GM04503 (cell line): ENCODE measurements at places on chromosomes 3 and 15.

GRCh38 chr3:183375337-183375736, 53.1 kb downstream of the MCF2L2 start:
- no peak for DNase-seq

- no peak for DNase-seq
These were observed 53.1 kb downstream of the CACNA2D2 start for GRCh38 chr3:50450209-50450921.

DNA sequence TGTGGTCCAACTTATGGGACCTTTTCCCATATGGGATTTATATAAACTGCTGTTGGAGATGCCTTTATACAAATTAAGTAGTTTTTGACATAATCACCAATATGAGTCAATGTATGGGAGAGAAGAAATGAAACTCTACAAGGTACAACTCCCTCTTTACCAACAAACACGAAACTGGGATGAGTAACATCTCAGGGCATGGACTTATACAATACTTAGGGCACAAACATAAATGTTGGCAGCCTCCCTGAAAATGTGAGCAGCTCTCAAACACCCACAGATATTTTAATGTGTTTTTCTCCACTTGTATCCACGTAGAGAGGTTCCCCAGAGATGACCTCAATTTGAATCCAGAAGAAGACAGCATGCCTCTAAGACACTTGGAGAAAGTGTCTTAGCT, 161.6 kb downstream of the MAGI1 start:
- DNase-seq: no peak

DNA sequence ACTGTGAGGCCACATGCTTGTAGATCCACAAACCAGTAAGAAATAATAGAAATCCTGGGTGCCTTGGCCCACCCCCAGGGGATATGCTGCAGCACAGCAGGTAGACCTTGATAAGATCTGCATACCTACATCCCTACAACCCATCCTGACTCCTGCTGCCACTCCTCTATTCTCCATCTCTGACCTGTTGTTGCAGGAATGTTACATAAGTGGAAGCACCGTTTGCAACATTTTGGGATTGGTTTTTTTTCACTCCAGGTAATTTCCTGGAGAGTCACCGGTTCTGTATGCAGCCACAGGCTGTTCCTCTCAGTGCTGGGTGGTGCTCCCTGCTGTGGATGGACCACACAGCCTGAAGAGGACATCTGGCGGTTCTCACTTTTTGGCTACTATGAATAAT, 16.1 kb upstream of the CSPG5 start:
- DNase-seq: no peak

- no peak for DNase-seq
These were observed 53.8 kb downstream of the ATP8B4 start for GRCh38 chr15:50065279-50065678.

DNA sequence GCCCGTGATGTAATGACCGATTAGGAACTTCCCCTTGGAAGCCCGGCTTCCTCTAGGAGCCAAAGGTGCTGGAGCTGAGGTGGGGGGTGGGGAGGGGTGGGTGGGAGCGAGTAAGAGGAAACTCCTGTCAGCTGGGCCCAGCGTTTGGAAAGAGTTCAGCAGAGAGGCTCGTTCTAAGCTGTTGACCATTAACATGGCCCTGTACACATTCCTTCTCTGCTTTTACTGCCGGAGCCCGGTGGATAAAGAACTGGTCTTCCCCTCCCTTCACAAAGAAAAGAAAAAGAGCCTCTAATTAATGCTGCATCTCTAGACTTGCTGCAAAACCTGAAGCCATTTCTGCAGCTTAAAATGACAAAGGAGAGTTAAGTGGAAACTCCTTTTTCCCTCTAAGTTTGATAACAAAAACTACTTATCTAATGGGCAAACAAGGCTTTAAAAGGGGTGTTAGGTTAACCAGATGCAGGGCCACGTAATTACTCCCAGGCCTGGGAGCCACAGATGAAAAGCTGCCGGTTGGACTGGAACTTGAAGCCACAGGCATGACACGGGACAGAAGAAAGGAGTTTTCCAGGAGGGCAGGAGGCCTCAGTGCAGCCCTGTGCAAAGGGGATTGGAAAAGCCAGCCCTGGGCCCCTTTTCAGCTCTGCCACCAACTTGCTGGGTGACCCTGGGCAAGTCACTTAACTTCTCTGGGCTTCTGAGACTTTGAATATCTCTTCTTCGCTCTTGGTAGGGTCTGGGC, 71.3 kb downstream of the SMAD6 start:
- DNase-seq: no peak

DNA sequence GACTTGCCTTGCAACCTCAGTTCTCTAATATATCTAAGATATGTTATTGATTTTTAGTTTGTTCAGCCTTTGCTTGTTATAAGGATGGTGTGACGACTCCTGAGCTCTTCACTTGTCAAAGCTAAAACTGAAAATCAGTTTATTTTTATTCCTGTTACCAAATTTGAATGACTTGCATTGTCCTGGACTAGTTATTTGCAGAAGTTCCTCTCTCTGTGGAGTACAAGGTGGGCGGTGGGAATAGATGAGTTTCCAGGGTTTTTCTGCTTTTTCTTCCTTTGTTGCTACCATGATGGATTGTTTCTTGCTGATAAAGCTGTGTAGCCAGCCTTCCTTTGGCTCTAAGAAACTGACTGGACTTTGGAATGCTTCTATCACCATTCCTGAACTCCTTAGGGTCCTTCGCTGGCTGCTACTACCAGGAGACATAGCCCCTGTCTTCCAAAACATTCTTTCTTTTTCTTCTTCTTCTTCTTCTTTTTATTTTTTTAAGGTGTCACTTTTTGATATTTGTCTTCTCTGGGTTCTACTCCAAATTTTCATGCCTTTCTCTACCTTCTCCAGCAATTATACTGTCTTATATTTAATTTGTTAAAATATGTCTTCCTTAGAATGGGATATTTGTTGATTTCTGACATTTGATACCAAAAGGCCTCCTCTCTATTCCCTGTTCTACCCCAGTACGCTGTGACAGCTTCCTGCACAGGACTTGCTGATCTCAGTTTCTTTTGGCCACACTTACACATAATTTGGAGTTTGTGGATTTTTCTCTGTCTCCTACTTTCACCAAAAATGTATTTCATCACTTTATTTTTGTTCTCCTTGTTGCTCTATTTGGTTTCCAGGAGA, 145.1 kb upstream of the THRB start:
- no peak for DNase-seq

DNA sequence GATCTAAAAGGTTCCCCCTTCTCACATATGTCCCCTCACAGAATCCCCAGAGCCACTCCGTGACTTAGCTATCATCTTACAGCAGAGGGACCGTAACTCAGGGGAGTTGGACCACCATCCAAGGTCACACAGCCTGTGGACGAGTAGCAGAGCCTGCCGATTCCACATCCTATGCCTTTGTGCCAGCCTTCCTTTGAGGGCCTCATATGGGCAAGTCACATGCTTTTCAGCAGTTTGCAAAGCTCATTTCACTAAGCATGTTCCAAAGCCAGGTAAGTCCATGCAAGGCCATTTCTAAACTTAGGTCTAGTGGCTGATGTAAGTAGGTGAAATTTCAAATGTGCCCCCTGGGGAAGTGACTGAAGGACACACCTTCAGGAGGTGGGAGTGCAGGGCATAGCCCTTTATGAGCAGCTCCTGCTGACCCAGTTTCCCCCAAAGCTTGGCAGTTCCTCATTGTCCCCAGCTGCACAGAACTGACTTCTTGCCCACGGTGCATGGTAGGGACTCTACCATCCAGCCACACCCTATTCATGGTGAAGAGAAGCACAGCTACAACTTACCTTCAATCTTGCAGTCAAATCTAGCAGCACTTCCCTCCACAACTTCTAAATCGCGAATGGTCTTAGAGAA, 33.3 kb upstream of the HACD2 start:
- DNase-seq: no peak

- DNase-seq: no peak
These were observed 30.5 kb upstream of the BLM start for GRCh38 chr15:90686435-90687218.
